Aorta (tissue), 5 donors: ENCODE measurements at places on chromosomes 7 and 10. TPM values are rescaled to one million over a fixed set of nuclear protein-coding genes. Genes with fewer than 3 reads are reported as not detected.
A peak's percentile ranks its signal among the peaks of the same experiment; 100 is the strongest.

Gene AKR1C4
- not detected for total RNA-seq

Gene CAV2
- total RNA-seq, result 86.7 TPM

DNA sequence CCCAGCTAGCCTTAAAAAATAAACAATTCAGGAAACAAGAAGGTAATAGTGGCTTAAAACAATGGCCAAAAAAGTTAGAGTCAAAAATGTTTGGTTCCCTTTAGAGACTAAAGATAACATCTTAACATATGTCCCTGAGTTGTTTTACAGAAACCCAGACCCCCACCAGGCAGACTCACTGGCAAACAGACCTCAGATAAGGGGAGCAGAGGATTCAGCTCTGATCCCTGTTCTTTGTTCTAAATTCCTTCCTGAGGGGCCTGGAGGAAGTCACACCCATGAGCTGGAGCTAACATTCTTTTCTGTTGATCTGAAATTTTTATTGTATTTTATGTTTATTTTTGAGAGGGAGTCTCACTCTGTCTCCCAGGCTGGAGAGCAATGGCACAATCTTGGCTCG, 247.2 kb downstream of the USP6NL start:
- DNase-seq, result no peak
- no peaks in the 10 kb centered on the region for H3K36me3 ChIP-seq
- H3K4me1 ChIP-seq, result no peaks in the 10 kb centered on the region

DNA sequence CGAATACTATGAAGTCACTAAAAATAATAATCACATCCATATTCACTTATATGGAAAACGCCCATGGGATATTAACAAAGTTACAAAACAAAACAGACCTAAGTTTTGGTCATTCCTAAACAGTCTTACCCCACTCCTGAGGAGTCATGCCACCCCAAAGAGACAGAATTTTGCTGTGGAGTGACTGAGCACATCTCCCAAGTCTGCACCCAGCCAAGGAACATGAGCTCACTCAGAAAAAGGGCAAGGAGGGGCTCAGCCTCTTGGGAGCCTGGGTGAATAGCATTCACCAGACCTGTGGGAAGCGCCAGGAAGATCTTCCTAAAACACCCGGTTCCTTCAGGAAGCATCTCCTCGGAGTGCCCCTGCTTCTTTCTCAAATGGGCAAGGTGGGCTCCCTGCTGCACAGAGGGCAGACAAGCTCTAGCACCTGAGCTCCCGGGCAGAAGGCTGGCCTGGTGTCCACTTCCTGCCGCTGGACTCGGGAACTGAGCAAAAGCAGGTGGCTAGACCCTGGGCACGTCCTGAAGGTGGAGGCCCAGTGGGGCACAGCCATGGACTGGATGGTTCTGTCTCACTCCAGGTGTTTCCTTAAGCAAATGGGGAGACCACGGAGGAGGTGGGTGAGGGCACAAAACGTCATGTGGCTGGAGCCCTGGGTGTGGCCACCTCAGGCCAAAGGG, 31.0 kb downstream of the TNS3 start:
- no peak for DNase-seq
- H3K27me3 ChIP-seq, result no peaks in the 10 kb centered on the region
- H3K36me3 ChIP-seq, result no peaks in the 10 kb centered on the region
- no peak overlapping the region for H3K27ac ChIP-seq
- H3K4me3 ChIP-seq, result no peak overlapping the region

DNA sequence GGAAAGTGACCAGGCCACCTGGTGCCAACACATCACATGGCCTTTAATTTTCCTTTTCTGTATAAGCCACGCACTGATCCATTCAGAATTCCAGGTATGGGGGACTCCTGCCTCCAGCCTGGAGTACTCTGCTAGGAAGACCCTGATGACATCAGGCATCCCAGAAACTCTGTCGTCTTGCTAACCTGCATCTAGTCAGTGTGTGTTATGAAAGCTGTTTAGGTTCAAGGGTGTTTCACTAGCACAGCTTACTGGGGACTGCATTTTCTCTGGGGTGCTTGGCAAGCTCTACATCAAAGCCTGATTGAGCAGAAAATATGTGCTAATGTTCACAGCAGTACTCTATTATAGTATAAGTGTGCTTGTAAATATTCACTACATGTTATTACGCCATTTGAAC, 100.6 kb upstream of the MGMT start:
- no peak overlapping the region for H3K4me3 ChIP-seq
- no peak for DNase-seq
- H3K36me3 ChIP-seq, result no peaks in the 10 kb centered on the region
- no peak overlapping the region for H3K27ac ChIP-seq
- no peaks in the 10 kb centered on the region for H3K4me1 ChIP-seq

DNA sequence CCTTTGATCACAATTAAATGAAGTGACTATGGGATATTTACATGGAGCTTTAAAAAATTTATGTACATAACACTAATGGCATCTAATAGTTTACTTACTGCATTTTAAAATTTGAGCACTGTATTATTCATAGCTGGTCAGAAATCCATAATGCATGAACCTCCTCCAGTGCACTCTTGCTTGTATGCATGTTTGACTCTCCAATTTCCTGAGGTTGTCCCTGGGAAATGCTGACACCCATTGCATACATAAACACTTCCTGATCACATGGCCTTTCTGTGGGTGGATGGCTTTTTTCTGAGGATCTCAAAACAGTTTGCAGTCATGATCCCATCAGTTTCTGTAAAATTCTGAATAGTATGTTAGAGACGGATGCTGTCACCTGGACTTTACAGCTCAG, 577.8 kb downstream of the REEP3 start:
- no peak for DNase-seq
- no peak overlapping the region for H3K4me3 ChIP-seq
- no peaks in the 10 kb centered on the region for H3K27me3 ChIP-seq

GRCh38 chr10:7186387-7187018, 224.3 kb downstream of the SFMBT2 start:
- no peak overlapping the region for H3K4me3 ChIP-seq
- no peak for DNase-seq
- H3K36me3 ChIP-seq, result no peaks in the 10 kb centered on the region
- H3K27me3 ChIP-seq, result no peaks in the 10 kb centered on the region
- H3K27ac ChIP-seq, result no peak overlapping the region

GRCh38 chr7:55431898-55432297, 66.8 kb downstream of the LANCL2 start:
- H3K4me3 ChIP-seq, result no peak overlapping the region
- H3K36me3 ChIP-seq, result no peaks in the 10 kb centered on the region
- H3K4me1 ChIP-seq, result no peaks in the 10 kb centered on the region
- no peak overlapping the region for H3K27ac ChIP-seq

- H3K4me1 ChIP-seq, result no peaks in the 10 kb centered on the region
- peak; percentile 56 for DNase-seq
- H3K4me3 ChIP-seq, result peak overlapping the region; percentile 2
- no peaks in the 10 kb centered on the region for H3K27me3 ChIP-seq
- no peaks in the 10 kb centered on the region for H3K36me3 ChIP-seq
Measured at GRCh38 chr7:38311329-38311937, 38.0 kb upstream of the TARP start.

GRCh38 chr7:130274296-130274695, 7.6 kb downstream of the CPA2 start:
- no peaks in the 10 kb centered on the region for H3K36me3 ChIP-seq
- no peak overlapping the region for H3K27ac ChIP-seq
- no peak overlapping the region for H3K4me3 ChIP-seq
- no peak for DNase-seq
- H3K4me1 ChIP-seq, result no peaks in the 10 kb centered on the region
- no peaks in the 10 kb centered on the region for H3K27me3 ChIP-seq

DNA sequence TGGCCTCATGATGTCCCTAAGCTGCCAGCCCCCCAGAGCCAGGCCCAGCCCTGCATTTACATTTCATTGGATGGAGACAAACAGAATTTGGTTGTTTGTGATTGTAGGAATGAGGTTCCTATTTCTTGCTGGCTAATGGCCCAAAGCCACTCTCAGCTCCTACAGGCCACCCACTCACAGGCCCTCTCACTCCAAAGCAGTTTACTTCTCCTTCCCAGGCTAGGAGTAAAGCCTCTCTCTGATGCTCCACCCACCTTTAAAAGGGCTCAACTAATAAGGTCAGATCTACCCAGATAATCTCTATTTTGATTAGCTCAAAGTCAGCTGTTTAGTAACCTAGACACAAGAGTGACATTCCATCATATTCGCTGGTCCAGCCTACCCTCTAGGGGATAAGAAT, 11.2 kb upstream of the CUZD1 start:
- DNase-seq, result no peak
- no peaks in the 10 kb centered on the region for H3K27me3 ChIP-seq
- no peak overlapping the region for H3K4me3 ChIP-seq
- no peaks in the 10 kb centered on the region for H3K36me3 ChIP-seq
